Activated CD4-positive, alpha-beta T cell treated with anti-CD3 and anti-CD28 coated beads, Interleukin-2, amount 50 U/mL, for 16 hours (primary cell): ENCODE measurements at places on chromosomes 5 and 9.

DNA sequence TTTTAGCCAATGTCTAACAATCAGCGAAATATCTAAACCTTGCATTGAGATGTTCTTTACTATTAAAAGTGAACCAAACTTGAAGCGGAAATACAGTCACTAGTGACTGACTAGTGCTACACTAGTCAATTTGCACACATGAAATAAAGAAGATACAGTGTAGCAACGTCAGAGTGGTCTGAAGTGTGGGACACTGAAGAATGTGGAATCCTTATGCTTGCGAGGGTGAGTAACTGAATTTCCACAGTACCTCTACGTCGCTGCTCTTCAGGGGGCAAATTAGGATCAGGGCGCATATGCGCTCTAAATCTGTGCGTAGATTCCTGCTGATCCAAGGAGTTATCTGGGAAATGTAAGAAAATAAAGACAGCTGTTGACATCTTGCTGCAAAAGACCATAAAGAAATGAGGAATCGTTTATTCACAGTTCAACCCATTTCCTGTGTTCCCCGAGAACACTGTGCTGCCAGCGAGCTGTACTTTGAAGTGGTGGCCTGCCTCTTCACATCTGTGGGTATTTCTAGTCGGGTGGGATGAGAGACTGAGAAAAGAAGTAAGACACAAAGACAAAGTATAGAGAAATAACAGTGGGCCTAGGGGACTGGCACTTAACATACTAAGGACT lies 39.8 kb upstream of the FLT4 start:
- peak; percentile 35 for DNase-seq

DNA sequence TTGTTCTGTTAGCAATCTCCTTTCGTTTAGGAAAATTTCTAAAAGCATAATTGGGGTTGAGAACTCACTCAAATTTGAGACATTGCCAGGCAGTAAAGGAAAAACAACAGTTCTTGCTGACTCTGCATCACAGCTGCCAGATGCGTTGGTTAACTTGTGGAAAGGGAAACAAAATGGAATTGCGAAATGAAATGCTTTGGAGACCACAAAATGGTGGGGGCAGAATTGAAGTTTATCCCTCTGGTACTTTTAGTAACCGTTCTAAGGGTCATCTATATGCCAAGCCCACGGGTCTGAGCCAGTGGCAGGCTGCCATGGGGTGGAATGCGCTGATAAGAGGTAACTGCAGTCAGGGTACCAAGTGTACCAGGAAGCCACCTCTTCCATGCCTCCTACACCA lies 28.6 kb upstream of the SELENOP start:
- DNase-seq = no peak

DNA sequence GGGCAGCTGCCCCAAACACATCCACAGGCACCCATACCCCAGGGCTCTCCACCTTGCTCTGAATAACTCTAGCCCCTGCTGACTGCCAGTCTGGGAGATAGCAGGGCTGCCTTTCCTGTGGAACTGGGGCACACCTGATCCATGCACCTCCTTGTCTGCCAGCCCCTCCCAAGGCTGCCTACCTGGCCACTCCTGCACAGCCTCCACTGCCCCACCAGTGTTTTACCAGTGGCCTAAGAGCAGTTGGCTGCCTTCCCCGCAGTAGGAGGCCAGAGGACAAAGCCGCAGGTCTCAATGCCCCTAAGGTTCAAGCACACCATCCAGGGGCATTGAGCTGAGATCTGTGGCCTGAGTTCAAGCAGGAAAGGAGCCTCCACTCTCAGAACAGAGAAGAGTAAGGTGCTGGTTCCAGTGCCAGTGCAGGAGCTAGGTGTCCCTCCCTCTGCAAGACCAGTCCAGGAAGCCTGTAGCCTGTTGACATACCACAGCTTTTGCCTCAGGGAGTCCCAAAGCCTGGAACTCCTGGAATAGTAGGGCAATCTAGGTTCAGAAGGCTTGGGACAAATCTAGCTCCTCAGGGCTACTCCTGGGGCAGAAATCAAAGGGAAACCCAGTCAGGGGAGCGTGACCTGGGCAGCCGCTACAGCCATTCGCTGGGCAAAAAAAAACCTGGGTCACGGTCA lies 514.5 kb upstream of the PTGER4 start:
- no peak for DNase-seq

DNA sequence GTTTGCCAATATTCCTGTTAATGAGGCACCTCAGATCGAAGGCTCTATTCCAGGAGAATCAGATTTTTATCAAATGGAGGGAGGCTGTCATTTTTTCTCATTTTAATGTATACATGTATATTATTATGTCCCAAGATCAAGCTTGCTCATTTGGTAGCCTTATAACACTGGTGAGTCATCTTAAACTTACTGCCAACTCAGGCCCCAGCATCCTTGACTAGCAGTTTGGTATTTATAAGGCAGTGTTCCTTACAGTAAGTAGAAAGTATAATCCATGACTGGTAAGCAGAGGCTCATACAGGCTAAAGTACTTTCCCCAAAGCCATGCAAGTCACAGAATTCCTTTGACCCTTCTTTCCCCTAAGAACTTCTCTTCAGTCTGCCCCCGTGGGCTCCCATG lies 90.7 kb upstream of the NR3C1 start:
- no peak for DNase-seq

DNA sequence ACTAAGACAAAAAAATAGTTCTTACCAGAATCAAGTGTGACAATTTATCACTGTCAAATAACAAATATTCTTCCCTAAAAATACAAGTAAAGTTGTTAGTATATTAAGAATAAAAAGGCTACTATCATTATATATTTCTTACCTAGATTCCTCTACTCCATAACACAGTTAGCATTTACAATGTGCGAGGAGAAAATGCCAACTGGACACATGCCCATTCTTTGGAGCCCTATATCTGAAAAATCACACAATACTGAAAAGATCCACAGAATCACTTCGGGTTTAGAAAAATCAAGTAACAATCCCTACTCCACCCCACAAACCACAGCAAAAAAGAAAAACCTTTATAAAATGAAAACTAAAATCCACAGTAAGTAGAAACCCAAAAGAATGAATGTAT lies 70.9 kb downstream of the PKD2L2 start:
- DNase-seq = no peak
